Hematopoietic multipotent progenitor cell treated with erythropoietin and hydrocortisone succinate and interleukin-3 and kit ligand, for 4 days (in vitro differentiated cells): ENCODE measurements at places on chromosomes 1 and 21.

DNA sequence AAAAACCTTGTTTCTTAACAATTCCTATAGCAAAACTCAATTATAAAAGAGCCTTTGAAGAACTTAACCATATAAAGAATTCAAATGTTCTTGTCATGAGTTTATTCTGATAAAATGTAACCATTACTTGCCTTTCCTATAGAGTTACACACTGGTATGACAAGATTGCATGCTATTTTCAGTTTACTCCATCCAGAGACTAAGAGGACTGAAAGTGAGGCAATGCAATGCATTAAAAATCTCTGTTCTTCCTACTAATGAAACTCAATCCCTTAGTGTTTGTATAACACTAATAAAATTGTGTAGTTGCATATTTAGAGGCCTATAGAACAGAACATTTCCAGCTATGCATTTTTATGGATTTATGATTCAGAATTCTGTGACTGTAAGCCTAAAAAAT lies 88.1 kb downstream of the COP1 start:
- no peak for DNase-seq

- DNase-seq: peak; percentile 5
Observed at GRCh38 chr1:58848818-58849411, 65.1 kb upstream of the JUN start.

- DNase-seq: peak; percentile 80
Observed at GRCh38 chr1:42259059-42259738, 75.8 kb downstream of the FOXJ3 start.

DNA sequence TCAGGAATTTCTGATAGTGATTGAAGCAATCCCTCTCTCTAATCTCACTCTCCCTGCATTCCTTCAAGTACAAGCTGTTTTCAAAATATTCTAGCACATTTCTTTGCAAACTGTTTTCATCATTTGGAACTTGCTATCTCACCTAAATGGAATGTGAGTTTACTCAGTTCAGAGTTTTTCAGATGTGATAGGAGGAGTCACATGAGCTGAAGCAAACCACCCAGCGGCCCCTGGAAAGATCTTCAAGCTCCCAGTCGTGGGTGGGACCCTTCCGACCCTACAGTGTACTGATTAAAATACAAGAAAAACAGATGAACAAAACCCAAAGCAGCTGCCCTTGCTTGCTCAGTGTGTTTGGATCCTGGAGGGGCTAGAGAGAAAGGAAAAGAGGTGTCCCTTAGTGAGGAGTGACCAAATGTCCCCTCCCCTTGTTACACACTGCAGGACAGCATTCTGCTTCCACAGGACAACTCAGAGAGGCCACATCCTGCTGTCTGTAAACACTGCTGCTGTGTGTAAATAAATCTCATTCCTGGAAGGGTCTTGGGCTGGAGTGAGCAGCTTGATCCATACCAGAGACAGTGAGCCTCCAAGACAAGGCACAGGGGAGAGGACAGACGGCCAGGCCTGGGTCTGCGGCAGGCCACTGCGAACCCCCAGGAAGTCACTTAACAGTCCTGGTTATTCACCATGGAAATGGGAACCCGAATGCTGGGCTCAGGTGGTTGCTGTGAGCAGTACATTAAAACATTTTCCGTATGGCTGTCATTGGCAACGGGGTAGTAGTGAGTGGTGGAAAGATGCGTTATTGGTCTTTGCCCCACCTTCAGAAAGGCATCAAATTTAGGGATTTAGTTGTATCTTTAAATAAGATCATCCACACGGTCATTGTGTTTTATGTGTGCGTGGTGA lies 229.2 kb downstream of the RHOU start:
- DNase-seq: peak; percentile 19

- DNase-seq: no peak
Observed at GRCh38 chr1:41340655-41341364, 20.4 kb upstream of the FOXO6 start.

- no peak for DNase-seq
Observed at GRCh38 chr1:42938645-42939615, 19.7 kb downstream of the SLC2A1 start.

DNA sequence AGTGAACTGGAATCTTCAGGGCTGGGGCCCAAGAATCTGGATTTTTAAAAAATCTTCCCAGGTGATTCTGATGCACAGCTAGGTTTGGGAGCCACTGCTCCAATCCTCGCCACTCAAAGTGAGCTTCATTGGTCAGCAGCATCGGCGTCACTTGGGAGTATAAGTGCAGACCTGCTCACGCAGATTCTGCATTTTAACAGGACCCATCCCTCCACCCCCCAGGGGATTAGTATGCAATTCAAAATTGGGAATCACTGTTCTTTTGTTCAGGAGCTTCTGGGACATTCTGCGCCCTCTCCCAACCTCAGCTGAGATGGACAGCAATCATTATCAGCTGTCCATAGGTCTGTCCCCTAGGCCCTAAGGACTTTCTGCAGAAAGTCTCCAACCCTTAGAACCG lies 53.5 kb downstream of the LGR6 start:
- DNase-seq: no peak

GRCh38 chr1:26602378-26602959 lies 72.9 kb downstream of the RPS6KA1 start:
- DNase-seq: peak; percentile 86

DNA sequence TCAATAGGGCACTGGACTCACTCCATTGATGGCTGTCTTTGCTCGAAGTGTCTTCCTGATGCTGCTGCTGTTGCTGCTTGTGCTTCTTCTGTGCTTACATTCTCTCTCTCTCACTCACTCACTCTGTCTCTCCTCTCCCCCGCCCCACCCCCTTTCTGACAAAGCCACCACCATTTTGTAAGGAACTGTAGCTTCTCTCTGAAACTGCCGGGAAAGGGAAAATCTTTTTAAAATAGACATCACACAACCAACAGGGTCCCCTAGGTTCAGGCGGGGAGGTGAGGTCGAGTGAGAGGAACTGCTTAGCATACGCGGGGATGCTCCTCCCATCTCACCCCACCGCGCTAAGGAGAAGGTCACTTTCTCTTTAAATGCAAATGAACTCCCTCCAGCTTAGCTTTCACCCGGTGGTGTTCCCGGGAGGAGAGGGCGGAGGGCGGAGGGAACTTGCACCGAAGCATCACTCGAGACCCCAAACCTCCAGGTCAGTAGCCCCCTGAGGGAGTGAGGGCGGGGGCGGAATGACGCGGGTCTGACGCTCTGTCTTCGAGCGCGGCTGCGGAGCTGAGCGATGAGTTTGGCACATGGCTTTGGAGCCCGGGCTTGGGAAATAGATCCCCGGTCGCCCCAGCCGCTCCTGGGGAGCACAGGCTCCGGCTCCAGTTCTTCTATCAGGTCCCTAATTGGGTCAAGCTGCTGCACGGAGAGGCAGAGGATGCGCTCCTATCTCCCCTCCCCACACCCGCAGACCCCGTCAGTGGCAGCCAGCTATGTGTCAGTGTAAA lies at the start of gene CCDC28B:
Gene CCDC28B, plus strand, starts transcription at position 370 of the 785 bp plus-strand sequence. CDS start 1,341 bp downstream, outside the sequence.
- DNase-seq: peak; percentile 68

DNA sequence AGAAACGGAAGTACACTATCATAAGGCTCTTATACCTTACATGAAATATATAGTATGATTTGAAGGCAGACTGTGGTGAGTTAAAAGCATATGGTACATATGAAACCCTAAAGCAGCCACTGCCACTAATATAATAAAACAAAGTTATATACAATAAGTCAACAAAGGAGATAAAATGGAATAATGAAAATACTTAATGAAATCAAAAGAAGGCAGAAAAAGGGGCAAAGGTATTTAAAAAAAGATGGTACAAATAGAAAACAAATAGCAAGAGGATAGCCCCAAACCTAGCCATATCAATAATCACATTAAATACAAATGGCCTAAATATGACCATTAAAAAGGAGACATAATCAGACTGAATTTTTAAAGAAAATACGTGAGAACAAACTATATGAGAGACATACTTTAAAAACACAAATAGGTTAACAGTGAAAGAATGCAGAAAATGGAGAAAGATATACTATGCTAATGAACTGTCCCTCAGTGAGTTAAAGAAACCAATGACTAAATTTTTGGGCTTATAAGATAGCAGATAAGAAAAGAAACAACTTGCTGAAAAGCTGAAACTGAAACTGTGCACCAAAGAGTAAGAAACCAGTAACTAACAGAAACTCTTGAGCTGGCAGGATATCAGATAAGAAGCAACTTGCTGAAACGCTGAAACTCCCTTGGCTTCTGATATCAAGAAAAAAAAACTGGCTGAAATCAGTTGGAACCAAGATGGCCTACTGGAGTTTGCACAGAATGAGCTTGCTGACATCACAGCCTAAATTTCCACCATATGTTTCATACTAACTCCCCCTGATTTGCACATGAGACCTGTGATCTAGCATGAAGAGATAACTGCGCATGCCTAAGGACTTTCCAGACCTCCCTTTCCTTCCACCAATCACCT lies 44.3 kb upstream of the IL10 start:
- DNase-seq: peak; percentile 92

GRCh38 chr1:212979340-212980122 lies 29.2 kb downstream of the VASH2 start:
- DNase-seq: no peak

GRCh38 chr1:41365772-41366454 lies 4.7 kb downstream of the FOXO6 start:
- no peak for DNase-seq

- DNase-seq: peak; percentile 64
Observed at GRCh38 chr1:226827458-226827857, 43.0 kb upstream of the PSEN2 start.

GRCh38 chr1:3196577-3197245 lies 127.7 kb downstream of the PRDM16 start:
- DNase-seq: no peak

GRCh38 chr1:43789604-43790550 lies 82.5 kb downstream of the ST3GAL3 start:
- no peak for DNase-seq

- peak; percentile 30 for DNase-seq
Observed at GRCh38 chr1:217564833-217565232, 66.1 kb downstream of the GPATCH2 start.

DNA sequence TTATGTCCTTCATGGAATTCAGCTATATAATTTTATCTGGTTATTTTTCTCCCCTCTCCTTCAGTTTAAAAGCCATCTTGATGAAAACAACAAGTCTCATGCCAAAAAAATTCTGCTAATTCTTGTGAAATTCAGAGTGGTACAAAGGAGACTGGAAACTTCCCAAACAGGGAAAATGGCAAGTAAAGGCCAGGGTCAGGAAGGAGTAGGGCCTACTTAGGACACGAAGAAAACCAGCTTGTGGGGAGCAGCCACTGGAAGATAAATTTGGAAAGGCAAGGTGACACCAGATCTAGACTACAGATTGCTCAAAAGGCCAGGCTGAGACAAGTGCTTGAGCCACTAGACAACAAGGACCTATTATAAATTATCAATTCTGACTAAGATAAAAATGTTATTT lies 6.4 kb downstream of the TSTD1 start:
- DNase-seq: no peak

GRCh38 chr1:95041491-95042165 lies 31.1 kb downstream of the ALG14 start:
- DNase-seq: peak; percentile 82

DNA sequence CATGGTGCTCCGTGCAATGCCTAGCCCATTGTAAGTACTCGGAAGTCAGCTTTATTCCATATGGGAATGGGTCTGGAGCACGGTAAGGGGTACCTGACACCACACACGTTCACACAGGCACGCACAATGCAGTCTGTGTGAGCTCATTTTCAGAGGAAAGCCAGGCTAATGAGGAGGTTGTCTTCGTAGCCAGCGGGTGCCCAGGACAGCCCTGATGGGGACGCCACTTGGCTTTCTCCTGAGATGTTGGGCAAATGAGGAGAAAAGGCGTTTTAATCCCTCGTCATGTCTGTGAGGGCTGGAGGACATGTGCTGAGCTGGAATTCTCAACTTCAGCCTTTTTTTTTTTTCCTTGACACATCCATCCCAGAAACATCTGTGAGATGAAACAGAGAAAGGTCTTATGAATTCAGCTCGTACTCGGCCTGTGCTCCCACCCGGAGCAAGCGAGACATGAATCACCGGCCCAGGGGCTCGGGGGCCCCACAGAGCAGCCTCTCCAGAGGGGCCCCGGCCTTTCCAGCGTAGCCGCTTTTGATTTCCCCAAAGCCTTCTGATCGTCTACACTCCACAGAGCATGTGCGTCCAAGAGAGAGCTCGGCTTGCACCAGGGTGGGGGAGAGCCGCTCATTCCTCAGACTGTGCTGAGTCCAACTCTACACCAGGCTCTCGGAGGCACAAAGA lies 125.1 kb downstream of the EPHB2 start:
- no peak for DNase-seq

DNA sequence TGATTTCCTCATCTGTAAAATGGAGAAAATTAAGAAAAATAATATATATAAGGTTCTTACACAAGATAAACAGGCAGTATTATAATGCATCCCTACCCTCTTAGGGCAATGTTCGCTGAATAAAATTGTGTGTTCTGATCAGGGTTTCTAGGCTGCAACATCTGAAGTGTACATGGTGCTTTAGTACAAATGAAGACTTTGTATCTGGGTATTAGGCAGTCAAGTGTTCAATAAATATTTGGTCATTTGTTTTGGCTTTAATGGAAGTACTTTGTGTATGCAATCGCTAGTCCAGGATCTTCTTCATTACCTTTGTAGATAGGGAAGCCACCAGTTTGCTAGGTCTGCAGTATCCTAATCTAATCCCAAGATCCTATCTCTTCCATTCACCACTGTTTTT lies 28.1 kb downstream of the DNASE2B start:
- DNase-seq: no peak

GRCh38 chr1:165647517-165647916 lies 16.5 kb downstream of the MGST3 start:
- no peak for DNase-seq

DNA sequence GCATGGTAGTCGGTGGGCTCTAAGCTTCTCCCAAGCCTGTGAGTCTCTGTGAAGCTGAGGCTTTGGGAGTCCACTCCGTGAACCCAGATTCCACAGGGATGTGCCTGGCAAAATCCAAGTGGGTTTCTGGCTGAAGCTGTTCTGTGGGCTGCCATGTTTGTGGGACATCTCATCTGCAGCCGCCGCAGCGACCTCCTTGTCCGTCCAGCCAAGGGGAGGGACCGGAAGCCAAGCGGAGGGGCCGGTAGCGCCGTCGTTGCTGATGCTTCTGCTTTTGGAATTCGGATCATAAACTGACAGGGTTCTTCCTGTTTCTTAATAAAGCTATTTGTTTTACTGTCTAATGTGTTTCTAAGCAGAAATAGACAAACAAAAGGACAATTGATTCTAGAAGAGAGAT lies 13.3 kb downstream of the KIF26B start:
- peak; percentile 83 for DNase-seq

- peak; percentile 75 for DNase-seq
Observed at GRCh38 chr21:39715804-39716397, 29.1 kb upstream of the IGSF5 start.

DNA sequence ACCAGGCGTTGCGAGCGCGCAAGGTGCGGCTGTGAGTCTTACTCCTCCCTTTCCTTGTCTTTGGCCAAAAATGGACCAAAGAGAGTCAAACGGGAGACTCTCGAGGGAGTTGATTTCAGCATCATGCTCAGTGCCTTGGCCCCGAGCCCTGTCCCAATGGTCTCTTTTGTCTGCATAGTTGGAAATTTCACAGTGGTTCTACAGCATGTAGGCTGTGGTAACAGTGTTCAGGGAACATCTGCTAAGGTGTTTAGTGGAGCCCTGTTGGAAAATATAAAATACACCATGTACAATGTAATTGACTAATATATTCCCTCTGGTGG lies 2.7 kb downstream of the CACNA1E start:
- no peak for DNase-seq

- peak; percentile 79 for DNase-seq
Observed at GRCh38 chr1:77430966-77431690, 149.3 kb downstream of the AK5 start.
